Mammary microvascular endothelial cell (primary cell): ENCODE measurements at places on chromosomes 1 and 21. TPM values are rescaled to one million over a fixed set of nuclear protein-coding genes. Genes with fewer than 3 reads are reported as not detected.

Gene VAMP3
- total RNA-seq = 180 and 183 TPM in 2 replicates

Gene UTS2
- not detected in 2 replicates for total RNA-seq

Gene SLC45A3
- 13.7 and 14.1 TPM in 2 replicates for total RNA-seq

Gene TMEM240
- total RNA-seq = 0.69 and 1.7 TPM in 2 replicates
